Hematopoietic multipotent progenitor cell (in vitro differentiated cells): ENCODE measurements at places on chromosomes 5 and 9. TPM values are rescaled to one million over a fixed set of nuclear protein-coding genes. Genes with fewer than 3 reads are reported as not detected.

CD14 gene
- total RNA-seq = 5.4 TPM

PRR7 gene
- total RNA-seq = 30.7 TPM

TMEM171 gene
- total RNA-seq = not detected

HACD4 gene
- 18.9 TPM for total RNA-seq

MCIDAS gene
- total RNA-seq = not detected

DMRT3 gene
- under 0.01 TPM for total RNA-seq

OR1Q1 gene
- under 0.01 TPM for total RNA-seq
